ENCODE measurements at places on chromosomes 2 and 18.
A peak's percentile ranks its signal among the peaks of the same experiment; 100 is the strongest.

GRCh38 chr2:226754821-226755604, 44.6 kb downstream of the IRS1 start:
- ATAC-seq: no peak

DNA sequence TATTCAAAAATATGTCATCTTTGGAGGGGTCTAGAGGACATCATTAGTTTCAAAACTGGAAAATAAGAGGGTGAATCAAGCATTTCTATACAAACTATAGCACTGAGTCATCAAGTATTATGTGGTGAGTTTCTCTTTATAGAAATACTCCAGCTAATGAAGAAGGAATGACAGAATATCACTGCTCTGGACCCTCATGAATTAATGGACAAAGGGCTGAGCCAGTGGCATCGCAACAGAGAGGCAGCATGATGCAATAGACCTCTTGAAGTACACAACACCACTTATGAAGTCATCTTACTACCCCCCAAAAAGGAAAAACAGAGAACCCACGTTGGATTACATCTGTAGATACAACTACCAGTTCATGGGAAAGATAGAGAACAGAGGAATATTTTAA, 27.4 kb upstream of the EIF2AK3 start:
- ATAC-seq: no peak

- no peak for ATAC-seq
Measured at GRCh38 chr18:74692367-74693013, 94.8 kb downstream of the ZNF407 start.

- peak; percentile 87 for ATAC-seq
Measured at GRCh38 chr2:112626604-112627059, 19.1 kb upstream of the SLC20A1 start.

DNA sequence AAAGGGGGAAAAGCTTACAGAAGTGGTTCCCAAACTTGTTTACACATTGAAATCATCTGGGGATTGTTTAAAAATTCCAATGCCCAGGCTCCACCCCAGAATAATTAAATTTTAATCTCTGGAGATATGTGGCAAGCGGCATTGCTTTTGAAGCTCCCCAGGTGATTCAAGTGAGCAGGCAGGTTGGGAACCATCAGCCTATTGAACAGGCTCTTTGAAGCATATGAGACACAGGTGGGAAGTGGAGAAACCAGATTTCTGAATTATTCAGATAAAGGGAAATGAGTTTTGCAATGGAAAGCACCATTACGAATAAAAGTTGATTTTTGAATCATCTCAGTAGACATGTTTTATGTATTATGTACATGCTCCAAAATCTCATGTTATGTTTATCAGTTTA, 57.6 kb upstream of the NOSTRIN start:
- no peak for ATAC-seq

DNA sequence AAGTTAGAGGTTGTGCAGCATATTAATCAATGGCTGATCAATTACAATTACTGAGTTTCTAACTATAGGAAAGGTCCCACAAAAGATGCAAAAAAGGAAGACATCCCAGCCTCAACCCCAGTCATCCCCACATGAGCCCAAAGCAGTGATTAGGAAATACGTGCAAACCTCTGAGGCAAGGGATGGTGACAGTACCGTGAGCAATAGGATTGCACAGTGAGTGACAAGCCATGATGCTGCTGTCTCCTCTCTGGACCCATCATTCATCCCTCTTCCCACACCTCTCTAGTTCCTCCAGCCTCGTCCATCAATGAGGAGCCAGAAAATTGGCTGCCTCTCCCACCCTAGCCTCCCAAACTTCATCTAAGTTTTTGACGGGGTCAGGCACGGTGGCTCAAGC, 4.0 kb upstream of the SLC11A1 start:
- no peak for ATAC-seq

- ATAC-seq: no peak
Measured at GRCh38 chr18:7757175-7757574, 190.1 kb downstream of the PTPRM start.

DNA sequence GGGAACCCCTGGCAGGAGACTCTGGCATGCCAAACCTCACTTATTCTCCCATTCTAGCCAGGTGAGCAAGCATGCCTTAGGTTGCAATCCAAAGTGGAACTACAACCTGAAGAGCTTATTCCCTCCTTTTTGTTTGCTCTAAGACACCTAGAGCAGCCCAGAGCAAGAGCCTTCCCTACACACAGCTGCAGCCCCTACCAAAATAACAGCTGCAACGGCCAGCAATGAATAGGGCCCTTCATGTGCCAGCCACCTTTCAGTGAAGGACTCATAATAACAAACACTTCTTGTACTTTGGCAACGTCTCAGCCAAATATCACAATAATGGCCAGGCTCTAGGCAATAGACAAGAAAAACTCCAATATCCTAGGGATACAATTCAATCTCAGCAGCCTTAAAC, 178.7 kb downstream of the ALK start:
- no peak for ATAC-seq

GRCh38 chr2:46846536-46846935, 69.1 kb downstream of the MCFD2 start:
- no peak for ATAC-seq

- ATAC-seq: no peak
Measured at GRCh38 chr2:10371441-10372196, 68.9 kb downstream of the HPCAL1 start.

DNA sequence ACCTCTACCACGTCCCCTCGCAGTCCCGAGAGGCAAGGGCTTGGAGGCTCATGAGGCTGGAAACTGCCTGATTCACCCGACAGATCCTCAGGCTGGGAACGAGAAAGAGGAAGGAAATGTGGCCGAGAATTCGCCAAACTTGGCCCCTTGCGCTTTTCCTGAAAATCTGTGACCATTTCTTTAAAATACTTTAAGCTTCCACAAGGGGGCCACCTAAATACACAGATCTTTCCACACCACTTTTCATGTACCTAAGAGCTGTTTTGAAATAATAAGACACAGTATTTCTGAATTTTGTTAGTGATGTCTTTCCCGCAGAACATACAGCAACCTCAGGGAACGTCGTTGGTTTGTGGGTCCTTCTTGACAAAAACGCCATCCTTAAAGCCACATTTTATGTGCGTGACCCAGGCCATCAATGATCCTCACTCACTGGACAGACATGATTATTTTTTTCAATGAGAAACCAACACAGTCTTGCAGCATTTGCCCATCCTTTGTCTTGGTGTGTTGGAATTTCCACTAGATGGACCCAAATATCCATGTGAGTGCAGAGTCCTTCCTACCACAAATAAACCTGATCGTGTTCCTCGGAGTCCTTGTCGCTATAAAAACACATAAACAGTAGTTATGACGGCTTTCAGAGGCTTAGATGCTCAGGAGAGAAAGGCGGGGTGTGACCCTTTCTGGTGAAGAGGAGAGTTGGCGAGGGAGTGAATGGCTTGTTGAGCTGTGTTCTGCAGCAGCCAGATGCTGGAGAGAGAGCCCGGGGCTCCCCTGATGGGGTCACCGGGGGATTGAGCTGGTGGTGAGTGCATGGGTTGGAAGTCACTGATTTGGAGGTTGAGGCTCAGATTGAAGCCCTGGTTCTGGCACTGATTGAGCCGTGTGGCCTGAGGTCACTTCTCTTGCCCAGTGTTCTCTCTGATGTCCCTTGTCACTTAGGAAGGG, 25.0 kb downstream of the DCDC2C start:
- no peak for ATAC-seq

Data from stimulated activated memory B cell treated with anti-CD40 and anti-IgM and Interleukin-4, amounts not matched to agents 10 μg/mL and 1 μg/mL and 100 μg/mL, for 72 hours (primary cell).